ENCODE measurements at places on chromosomes 6 and 20.

GRCh38 chr20:33871362-33871761 is 60.2 kb downstream of the CHMP4B start:
- DNase-seq = peak; percentile 37

- DNase-seq = no peak
These were observed 12.1 kb upstream of the SRC start for GRCh38 chr20:37333848-37334318.

- DNase-seq = no peak
These were observed 169.0 kb upstream of the SCGN start for GRCh38 chr6:25482996-25483395.

- DNase-seq = no peak
These were observed 669.2 kb downstream of the PRKN start for GRCh38 chr6:162058281-162058875.

GRCh38 chr6:29982097-29982496 is 39.8 kb downstream of the HLA-A start:
- DNase-seq = no peak

DNA sequence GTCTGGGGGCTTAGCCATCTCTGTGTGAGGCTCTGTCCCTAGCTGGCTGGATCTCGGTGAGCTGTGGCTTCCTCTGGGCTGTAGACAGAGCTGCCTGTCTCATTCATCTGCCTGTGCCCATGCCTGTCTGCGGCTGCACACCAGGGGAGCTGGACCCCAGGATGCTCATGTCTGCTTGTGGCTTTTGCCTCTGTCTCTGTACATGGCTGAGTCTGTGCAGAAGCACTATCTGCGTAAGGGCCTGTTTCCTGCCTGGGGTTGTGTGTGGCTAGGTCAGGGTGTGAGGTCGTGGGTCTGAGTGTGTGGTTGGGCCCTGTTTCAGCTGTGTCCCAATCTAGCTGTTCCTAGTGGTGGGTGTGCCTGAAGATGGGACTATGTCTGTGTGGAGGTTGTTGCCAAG is 68.2 kb downstream of the CDH22 start:
- no peak for DNase-seq

- no peak for DNase-seq
These were observed 19.9 kb downstream of the CYP24A1 start for GRCh38 chr20:54153847-54154246.

DNA sequence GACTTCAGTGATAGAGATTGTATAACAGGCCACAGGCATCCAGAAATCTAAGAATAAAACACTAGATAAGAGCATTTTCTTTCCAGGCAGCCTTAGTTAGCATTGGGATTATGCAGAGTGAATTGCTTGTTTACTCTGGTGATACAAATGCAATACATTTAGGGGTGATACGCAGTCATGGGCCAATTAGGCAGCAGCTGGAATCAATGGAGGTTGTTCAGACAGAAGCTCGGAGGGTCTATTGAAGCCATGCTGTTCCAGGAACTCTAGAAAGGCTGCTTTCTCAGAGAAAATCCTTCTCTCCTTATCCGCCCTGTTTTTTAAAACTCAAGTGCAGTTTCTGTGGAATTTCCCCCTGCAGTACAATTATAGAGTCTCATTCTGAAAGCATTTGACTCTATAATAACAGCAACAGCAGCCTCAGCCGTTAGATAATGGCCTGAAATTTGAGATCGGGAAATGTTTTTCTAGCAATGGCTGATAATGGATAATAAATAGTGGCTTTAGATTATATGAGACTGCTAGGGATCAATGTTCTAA is 364.3 kb upstream of the HS3ST5 start:
- no peak for DNase-seq

DNA sequence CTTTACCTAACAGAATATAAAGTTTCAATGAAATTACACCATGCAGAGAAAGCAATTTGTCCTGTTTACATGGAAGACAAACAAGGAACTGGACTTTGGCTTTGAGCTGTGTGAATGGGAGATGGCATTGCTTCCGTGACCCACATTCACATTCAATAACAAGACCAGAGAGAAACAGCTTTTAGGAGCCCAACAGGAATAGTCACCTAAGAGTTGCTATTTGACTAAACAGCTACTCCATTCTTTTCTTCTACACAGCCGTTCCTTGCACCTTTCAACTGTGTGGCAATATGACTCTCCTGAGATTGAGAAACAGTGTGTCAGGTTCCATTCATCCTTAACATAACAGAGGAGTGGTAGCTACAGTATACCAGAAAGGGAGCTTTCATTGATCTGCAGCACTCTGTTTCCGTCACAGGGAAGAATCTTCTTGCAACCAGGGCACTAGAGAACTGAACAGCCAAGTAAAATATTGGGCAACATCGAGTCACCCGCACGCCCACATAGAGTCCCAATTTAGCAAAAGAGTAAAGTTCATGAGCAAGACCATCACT is 355.1 kb downstream of the HAO1 start:
- DNase-seq = no peak

GRCh38 chr20:50649590-50649989 is 41.8 kb downstream of the RIPOR3 start:
- no peak for DNase-seq

GRCh38 chr6:163001330-163001729 is 273.6 kb downstream of the PACRG start:
- no peak for DNase-seq

GRCh38 chr20:56411759-56412472 is at the start of gene CASS4:
TSS of gene CASS4 (plus strand) at chr20:56412260. CDS start at chr20:56412459, 199 bp downstream.
- DNase-seq = no peak

GRCh38 chr6:65182681-65183080 is 524.3 kb downstream of the EYS start:
- no peak for DNase-seq

DNA sequence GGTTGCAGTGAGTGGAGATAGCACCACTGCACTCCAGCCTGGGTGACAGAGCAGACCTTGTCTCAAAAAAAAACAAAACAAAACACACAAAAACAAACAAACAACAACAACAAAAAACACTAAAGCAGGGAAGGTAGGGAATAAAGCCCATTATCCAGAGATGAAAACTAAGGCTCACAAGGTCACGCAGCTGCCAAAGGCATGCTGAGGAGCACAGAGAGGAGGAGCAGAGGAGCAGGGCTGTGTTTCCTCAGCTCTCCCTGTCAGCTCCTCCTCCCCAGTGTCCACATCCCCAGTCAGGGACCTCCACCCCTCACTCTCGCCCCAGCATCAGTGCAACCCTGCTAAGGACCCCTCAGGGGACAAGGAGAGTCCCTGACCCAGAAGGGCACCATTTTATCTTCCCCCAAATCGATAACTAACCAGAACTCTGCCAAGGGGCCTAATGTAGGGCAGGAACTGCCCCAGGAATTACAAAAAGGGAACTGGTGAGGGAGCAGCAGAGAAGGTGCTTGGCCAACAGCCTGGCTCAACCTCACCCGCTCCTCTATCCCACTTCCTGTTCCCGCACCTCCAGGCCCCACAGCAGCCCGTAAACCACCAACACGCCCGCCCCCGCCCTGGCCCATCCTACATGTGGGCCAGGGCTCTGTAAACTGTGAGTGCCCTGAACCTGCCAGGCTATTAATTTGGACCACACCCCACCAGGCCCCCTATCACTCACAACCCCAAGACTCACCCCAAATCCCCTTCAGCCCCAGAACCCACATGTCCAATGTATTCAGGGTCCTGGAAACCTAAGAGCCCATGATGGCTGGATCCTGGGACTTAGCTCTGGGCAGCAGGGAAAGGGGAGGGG is 9.0 kb downstream of the TEAD3 start:
- peak; percentile 81 for DNase-seq

DNA sequence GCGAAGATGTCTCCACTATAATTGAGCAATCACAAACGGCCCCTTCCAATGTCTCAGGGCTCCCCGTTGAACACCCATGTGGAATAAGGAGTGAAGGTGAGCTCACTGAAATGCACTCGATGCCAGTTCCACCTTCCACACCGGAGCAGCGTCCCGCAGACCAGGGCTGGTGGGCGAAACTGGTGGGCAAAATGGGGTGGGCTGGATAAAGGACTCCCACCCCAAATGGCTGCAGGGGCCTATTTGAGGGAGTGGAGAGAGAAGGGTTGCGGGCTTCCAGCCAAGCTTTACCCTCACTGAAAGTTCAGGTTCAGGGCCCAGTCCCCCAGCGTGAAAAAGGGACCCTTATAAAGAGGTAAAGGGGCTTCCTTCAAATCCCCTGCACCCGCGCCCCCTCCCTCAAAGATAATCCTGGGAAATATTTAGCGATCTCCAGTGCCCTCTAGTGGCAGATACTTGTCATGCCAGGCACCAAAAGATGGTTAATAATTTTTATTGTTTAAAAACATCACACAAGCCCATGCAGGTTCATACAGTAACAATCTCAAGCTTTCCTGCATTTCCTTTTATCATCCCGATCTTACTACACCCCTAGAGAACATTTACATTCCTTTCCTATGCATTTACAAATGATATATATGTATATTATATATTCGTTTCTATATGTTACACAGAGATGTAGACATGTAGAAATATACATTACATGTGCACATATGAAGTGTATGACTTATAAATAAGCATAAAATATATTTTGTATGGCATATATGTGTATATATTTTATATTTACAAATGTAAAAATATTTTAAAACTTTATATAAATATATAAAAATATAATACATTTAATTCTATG is 58.2 kb upstream of the NKX2-2 start:
- DNase-seq = no peak

DNA sequence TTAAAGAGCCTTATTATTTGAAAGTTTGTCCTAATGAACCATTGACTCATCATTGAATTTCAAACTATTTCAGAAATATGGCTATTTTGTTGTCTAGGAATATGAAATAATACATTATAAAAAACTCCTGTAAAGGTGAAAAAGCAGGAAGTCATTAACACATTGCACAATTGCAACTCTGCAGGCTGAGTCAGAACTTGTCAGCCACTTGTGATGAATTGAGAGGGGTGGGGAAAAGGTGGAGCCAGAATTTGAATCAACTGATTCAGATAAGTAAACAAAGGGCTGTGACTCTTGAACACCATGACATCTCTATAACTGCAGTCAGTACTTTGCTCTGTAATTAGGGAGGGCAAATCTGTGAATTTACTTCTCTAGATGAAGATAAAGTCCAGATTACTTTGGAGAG is 6.0 kb downstream of the C6orf141 start:
- DNase-seq = peak; percentile 45

DNA sequence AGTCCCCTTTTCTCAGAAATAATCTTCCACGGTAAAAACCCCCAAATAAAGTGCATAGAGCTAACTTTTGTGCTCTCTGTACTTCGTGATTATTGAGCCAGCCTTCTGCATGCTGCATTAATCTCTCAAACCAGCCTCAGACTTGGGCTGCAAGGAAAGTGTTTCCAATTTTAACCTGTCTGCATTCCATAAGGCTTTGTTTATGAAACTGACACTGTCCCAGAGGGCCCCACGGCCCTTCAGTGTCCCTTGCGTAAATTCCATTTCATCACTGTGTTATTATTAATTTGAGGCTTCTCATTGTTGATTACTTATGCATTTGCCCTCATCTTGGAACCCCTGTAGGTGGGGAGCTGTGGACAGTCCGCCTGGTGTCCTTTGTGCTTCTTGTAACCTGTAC is 15.6 kb upstream of the SNRPB2 start:
- no peak for DNase-seq

DNA sequence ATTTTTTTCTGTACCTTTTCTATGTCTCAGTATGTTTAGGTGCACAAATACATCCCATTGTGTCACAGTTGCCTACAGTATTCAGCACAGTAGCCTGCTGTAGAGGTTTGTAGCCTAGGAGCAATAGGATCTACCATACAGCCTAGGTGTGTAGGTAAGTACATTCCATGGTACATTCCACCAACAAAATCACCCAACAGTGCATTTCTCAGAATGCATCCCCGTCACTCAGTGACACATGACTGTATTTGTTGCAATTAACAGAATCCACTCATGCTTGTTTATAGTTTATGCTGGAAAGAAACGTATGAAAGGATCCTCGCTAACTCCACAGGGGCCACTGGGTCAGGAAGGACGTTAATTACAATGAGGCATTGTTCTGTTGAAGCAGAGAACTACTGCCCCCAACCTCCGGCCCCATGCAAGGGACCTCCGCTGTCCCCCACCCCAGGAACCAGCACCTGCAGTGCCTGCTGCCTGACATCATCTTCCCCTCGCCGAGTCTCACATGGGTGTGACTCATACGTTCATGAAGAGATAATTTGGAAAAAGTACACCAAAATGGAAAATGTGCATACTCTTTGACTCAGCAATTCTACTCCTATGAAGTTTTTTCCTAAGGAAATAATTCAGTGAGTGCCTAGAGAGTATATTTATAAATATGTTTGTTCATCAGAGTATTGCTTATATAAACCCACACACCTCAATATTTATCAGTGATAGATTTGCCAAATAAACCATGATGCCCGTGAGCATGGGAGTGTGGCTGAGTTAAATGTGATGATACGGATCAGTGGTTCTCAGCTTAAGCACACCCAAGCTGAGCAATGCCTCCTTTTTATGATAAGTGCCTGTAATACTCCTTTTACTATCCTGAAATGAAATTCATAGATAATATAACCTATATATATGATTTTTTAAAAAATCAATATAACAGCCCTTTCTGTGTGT is 156.4 kb upstream of the ECI2 start:
- no peak for DNase-seq

- DNase-seq = no peak
These were observed 52.0 kb upstream of the FYN start for GRCh38 chr6:111925296-111925695.

DNA sequence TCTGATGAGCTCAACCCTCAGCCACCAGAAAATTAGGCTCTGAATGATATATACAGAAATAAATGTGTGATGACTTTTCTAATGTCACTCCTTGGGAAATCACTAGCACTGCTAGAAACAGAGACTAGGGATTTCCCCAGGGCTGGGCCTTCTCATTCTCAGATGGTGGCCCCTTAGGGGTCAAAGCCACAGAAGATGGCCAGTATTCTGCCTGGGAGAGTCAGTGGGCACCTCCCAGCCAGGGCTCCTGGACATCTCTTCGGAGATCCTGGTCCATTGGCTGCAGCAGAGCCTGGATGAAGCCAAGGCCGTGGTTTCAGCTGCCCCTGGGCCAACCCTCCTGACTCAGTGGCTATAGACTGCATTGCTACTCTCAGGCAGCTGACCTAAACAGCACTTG is 276.9 kb upstream of the SUPT3H start:
- DNase-seq = no peak

DNA sequence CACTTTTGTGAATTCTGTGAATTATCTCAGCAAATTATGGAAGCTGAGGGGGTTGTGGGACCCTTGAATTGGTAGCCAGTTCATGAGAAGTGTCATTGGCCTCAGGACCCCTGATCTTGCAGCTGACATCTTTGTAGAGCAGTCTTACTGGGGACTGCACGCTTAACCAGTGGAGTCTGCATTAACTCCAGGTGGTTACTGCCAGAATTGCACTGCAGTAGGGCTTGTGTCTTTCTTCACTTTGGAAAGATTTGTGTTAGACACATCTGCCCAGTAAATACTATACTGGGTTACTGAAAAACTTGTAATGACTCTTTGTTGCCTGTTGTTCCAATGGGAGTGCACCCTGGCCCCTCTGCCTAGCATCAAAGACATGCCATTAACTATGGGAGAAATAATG is 21.2 kb upstream of the CDKN1A start:
- no peak for DNase-seq

- DNase-seq = no peak
These were observed 2.9 kb upstream of the TDRD6 start for GRCh38 chr6:46684771-46685170.

- DNase-seq = no peak
These were observed 11.4 kb upstream of the PBOV1 start for GRCh38 chr6:138229663-138230179.

Data from left colon (tissue), 2 donors.